ENCODE measurements at places on chromosomes 4 and X.
A peak's percentile ranks its signal among the peaks of the same experiment; 100 is the strongest.

- no peak for DNase-seq
Observed at GRCh38 chr4:91751961-91752360, 551.8 kb upstream of the GRID2 start.

GRCh38 chr4:169723207-169723965 is 34.4 kb downstream of the HPF1 start:
- peak; percentile 25 for DNase-seq

DNA sequence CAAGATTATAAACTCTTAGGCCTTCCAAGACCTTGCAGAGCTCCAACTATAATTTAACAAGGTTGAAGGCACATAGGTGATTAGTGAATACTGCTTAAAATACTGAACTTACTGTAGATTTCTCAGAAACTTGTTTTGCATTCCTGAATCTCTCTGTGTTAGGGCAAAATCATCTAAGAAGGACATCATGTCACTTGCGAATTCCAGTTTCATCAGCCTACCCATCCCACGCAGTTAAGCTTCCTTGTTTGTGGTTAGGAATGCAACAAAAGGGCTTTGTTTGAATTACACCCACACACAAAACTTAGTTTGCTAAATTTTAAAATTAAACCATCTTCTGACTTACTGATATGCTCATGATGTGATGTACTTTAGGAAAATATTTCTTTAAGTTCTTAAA is 174.0 kb downstream of the SOWAHB start:
- DNase-seq: peak; percentile 46

DNA sequence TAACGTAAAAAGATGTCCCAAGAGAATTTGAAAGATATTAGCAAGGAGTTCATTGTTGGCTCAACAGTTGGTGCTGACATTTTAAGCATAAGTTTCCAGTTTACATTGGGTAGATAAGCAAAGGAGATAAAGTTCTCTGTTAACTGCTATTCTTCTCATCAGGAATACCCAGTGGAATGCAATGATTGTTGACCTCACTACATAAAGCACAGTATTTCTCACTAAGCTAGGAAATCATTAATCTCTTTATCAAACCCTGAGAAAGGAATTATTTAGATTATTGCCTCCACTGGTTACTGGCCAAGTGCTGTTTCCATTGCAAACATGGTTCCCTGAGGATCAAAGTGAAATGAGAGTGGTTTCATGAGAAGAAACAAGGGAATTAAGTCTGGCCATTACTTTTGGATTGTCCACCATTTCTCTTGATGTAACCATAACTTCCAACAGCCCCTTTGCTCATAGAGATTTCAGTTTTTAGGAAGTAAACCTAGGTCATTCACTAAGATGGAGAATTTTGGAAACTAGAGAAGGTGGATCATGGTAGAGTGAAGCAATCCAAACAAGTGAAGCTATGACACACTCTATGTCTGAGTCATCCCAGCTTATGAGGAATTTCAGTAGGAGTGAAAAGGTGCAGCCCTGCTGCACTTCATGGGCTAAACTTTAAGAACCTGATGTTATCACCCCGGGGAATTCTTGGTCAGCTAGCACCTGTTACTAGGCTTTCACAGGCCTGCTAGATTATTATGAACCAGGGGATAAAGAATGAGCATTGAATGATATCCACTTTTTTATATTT is 163.4 kb downstream of the AREG start:
- no peak for DNase-seq

DNA sequence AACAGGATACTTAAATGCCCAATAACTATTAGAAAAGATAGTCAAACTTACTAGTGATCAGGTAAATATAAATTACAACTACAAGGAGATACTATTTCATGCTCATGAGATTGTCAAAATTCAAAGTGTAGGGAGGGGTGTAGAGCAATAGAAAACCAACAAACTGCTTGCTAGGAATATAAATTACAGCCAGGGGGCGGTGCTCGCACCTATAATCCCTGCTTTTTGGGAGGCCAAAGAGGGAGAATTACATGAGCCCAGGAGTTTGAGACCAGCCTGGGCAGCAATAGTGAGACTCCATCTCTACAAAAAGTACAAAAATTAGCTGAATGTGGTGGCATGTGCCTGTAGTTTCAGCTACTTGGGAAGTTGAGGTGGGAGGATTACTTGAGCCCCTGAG is 556.5 kb upstream of the NR3C2 start:
- DNase-seq: no peak

DNA sequence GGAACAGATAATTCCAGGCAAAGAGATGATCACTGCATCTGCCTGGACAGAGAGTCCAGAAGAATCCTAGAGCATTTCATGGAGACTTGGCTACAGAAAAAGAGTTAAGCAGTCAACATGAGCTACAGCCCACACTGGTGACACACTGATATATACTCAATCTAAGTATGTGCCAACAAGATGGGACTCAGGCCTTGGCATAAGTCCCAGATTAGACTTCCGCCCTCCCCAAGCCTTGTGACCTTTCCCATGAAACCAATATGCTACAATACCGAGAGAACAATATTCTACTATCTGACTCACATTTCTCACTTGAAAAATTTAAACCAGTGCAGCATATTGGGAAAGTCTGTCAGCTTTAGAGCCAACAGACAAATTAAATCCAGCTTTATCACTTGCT is 65.7 kb upstream of the SLITRK2 start:
- no peak for DNase-seq

GRCh38 chr4:6362896-6363295 is 93.2 kb downstream of the WFS1 start:
- peak; percentile 54 for DNase-seq

GRCh38 chr4:16122784-16123183 is 39.0 kb upstream of the PROM1 start:
- DNase-seq: no peak

DNA sequence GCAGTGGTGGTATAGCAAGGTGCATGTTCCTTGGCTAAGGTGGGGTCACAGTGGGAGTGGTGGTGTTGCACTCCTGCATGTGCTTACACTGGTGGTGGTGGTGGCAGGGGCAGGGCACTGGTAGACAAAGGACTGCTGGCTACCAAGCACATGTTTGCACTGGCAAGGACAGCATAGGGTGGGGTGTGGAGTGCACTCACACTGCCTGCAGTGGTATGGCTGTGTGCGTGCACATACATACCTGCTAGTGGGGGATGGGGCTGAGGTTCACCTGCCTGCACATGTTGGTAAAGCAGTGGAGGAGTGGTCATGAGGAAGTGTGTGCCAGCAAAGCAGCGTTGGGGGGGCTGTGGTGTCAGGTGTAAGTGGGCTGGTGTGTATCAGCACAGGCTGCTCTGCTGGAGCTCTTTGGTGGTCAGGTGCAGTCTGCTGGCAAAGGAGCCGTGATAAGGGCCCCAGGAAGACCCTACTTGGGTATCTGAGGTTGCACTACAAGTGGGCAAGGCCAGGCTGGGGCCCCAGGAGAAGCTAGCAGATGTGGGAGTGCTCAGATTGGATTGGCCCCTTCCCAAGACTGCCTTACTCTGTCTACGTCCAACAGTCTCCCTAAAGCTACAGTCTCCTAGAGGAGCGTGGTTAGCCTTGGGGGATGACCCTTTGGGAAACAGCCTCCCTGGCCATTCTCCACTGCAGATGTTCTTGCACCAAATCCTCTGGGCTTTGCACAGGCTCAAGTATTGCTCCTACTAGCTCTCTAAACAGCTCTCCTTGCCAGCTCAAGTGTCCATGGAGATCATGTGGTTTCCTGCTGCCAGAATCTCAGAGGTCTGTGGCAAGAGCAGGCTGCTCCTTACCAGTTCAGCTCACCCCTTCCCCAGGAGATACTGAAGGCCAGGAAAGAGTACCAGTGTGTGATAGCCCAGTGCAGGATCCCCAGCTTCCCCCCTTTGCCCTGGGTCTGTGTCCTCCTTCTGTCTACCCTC is 486.3 kb upstream of the PABPC4L start:
- no peak for DNase-seq

Data from testis (tissue), 5 donors.